CD4-positive, alpha-beta T cell (primary cell): ENCODE measurements at places on chromosomes 13 and 19.
A peak's percentile ranks its signal among the peaks of the same experiment; 100 is the strongest.

- no peak for DNase-seq
- H3K27ac ChIP-seq = no peak overlapping the region
- no peaks in the 10 kb centered on the region for H3K27me3 ChIP-seq
- H3K4me1 ChIP-seq = no peaks in the 10 kb centered on the region
- peaks cover 42% of the 10 kb centered on the region for H3K36me3 ChIP-seq
Observed at GRCh38 chr13:42895776-42896175, 96.3 kb downstream of the EPSTI1 start.

GRCh38 chr19:13819238-13819637 is 24.0 kb downstream of the ZSWIM4 start:
- H3K27me3 ChIP-seq = no peaks in the 10 kb centered on the region
- H3K27ac ChIP-seq = no peak overlapping the region
- H3K4me1 ChIP-seq = peaks cover 4% of the 10 kb centered on the region

GRCh38 chr13:98959786-98960605 is 17.9 kb downstream of the DOCK9 start:
- H3K4me3 ChIP-seq = no peak overlapping the region
- no peaks in the 10 kb centered on the region for H3K4me1 ChIP-seq
- DNase-seq = no peak
- no peak overlapping the region for H3K27ac ChIP-seq
- no peaks in the 10 kb centered on the region for H3K27me3 ChIP-seq

- DNase-seq = no peak
- H3K36me3 ChIP-seq = no peaks in the 10 kb centered on the region
- H3K4me3 ChIP-seq = no peak overlapping the region
- H3K27ac ChIP-seq = no peak overlapping the region
Observed at GRCh38 chr13:110108348-110109139, 198.4 kb downstream of the COL4A1 start.

GRCh38 chr13:19959831-19960652 is 1.5 kb downstream of the ZMYM2 start:
- peak; percentile 78 for DNase-seq
- peak overlapping the region; percentile 93 for H3K27ac ChIP-seq
- peaks cover 9% of the 10 kb centered on the region for H3K36me3 ChIP-seq
- peak overlapping the region; percentile 81 for H3K4me3 ChIP-seq
- no peaks in the 10 kb centered on the region for H3K27me3 ChIP-seq
